Left renal pelvis (tissue), 4 donors: ENCODE measurements at places on chromosomes 4 and X. TPM values are rescaled to one million over a fixed set of nuclear protein-coding genes. Genes with fewer than 3 reads are reported as not detected.

ERCC6L gene
- polyA plus RNA-seq: 4.4 TPM

PROM1 gene
- 11.6 TPM for polyA plus RNA-seq

DNA sequence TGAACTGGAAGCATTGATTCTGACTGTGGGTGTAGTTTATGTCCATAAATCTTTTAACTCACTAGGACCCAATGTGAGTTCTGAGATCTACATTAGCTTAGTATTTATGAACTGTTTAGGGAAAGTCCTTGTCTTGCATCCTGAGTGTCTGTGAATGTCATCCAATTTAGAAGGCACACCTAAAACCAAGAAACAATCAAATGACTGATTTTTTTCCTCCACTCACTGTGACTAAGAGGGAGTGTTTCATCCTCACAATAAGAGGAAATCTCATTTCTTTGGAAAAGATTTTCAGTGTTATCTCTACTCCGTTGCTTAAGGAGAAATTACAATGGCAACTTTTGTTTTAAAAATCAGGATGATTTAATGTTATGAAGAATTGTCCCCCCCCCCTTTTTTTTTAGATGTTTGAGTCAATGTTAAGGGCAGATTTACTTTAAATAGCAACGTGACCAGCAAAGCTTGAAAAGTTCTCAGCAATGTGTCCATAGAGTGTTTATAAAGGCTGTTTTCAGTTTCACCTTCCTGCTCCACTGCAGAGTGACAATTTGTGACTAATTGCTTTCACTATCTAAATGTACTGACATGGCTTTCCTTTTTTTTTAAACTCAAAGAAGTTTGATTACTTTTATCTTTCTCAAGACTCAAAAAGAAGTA is 173.0 kb downstream of the SPCS3 start:
- no peak for DNase-seq

TBC1D25 gene
- polyA plus RNA-seq: 9.9 TPM

DNA sequence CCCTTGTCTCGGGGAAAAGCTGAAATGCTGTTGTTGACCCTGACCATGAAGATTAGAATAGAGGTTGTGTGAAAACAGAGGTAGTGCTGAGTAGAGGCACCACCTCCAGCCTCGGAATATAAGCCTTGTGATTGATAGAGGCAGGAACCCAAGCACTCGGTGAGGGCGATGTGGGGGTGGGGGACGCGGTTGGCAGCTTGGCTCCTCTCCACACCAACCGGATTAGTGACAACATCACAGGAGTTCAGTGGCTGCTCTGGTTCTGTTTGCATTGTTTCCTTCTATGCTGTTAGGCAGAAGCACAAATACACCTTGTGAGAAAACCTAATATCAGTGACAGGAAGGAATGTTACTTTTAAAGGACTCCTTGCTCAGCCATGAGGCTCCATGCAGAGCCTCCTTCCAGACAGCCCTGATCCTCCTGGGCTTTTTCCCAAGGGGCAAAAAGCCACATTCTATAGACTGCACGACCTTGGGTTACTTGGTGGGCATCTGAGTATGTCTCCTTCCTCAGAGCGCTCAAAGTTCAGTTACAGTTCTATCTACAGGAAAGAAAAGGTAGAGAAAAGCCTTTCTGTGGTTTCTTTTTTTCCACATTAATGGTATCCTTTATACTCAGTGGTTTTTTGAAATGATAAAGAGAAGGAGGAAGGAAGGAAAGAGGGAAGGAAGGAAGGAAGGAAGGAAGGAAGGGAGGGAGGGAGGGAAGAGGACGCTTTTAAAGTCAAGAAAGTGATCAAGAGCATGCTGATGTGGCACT is 150.4 kb upstream of the NOCT start:
- no peak for DNase-seq

DCAF4L1 gene
- polyA plus RNA-seq: 0.05 TPM

HAND2 gene
- polyA plus RNA-seq: 1.2 TPM
